ENCODE measurements at places on chromosomes 4 and X. TPM values are rescaled to one million over a fixed set of nuclear protein-coding genes. Genes with fewer than 3 reads are reported as not detected.

Gene NMU
- not detected for total RNA-seq

- no peaks in the 10 kb centered on the region for H3K27me3 ChIP-seq
- no peak for DNase-seq
- H3K4me1 ChIP-seq: no peaks in the 10 kb centered on the region
- H3K4me3 ChIP-seq: no peak overlapping the region
Measured at GRCh38 chr4:16508968-16509367, 282.7 kb upstream of the TAPT1 start.

DNA sequence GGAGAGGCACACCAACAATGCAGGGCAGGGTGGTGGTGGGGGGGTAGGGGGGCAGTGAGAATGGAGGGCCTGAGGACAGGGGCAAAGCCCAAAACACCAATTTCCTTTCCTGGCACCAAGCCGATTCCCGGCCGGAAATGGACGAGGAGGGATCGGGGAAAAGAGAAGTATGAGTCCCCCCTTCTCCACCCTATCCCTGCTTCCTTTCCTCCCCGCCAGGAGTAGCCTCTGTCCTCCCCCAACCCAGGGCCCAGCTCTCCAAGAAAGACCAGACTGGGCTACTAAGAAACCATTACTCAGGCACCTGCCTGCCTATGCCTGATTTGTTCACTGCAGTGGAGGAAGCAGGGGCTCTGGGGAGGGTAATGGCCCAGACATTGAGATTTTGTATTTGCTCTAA is 402 bp downstream of the CCDC120 start:
- H3K4me3 ChIP-seq: no peak overlapping the region
- no peaks in the 10 kb centered on the region for H3K36me3 ChIP-seq
- H3K27me3 ChIP-seq: no peaks in the 10 kb centered on the region
- H3K4me1 ChIP-seq: no peaks in the 10 kb centered on the region
- no peak for DNase-seq
- no peak overlapping the region for H3K27ac ChIP-seq

- H3K4me3 ChIP-seq: no peak overlapping the region
- DNase-seq: no peak
- H3K36me3 ChIP-seq: no peaks in the 10 kb centered on the region
- H3K27ac ChIP-seq: no peak overlapping the region
- H3K27me3 ChIP-seq: no peaks in the 10 kb centered on the region
Measured at GRCh38 chr4:7941111-7941964, 1.7 kb upstream of the AFAP1 start.

DNA sequence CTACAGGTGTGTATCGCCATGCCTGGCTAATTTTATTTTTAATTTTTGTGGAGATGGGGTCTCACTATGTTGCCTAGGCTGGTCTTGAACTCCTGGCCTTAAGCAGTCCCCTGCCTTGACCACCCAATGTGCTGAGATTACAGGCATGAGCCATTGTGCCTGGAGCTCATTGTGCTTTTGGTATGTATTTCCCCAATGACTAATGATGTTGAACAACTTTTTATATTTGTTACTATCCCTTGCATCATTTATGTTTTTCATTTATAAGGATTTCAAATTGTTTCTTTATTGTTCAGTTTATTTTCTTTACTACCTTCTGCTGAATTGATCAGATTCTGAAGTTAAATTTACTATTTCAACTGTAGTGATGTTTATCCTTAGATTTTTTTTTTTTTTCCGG is 199.7 kb downstream of the CEP135 start:
- no peaks in the 10 kb centered on the region for H3K4me1 ChIP-seq
- no peaks in the 10 kb centered on the region for H3K27me3 ChIP-seq
- H3K36me3 ChIP-seq: no peaks in the 10 kb centered on the region
- H3K27ac ChIP-seq: no peak overlapping the region
- DNase-seq: no peak

DNA sequence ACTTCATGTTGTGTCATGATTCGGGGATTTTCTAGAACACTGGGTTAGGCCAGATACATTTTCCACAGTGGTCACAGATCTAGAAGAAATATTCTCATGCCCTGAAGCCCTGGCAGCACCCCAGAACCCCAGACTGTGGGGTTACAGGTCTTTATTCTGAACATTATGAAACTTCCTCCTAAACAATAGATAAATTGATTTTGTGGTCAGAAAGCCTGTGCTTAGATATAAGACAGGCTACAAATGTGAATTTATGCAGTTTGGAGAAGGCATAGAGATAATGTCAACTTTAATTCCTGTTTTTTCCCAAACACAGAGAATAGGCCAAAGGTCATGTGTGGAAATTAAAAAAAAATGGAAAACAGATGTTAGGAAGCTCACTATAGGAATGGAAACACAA is 492.9 kb downstream of the SPRY1 start:
- no peaks in the 10 kb centered on the region for H3K27me3 ChIP-seq
- no peaks in the 10 kb centered on the region for H3K36me3 ChIP-seq
- no peak overlapping the region for H3K4me3 ChIP-seq
- no peak for DNase-seq

Data from heart left ventricle (tissue), 16 donors.